ENCODE measurements at places on chromosomes 1 and 21.

GRCh38 chr1:1911350-1912041 is 3.6 kb upstream of the CALML6 start:
- no peak for DNase-seq

DNA sequence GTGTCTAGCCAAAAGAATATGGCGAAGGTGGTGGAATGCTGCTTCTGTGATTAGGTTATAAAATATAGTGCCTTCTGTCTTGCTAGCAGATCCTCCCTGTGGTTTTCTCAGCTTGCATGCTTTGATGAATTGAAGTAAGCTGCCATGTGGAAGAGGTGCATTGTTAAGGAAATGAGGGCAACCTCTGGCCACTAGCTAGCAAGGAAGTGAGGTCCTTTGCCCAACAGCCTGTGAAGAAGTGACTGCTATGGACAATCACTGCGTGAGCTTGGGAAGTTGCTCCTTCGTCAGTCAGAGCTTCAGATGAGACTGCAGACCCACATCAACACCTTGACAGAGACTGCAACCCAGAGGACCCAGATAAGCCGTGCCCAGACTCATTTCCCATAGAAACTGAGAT is 109.4 kb downstream of the GIPC2 start:
- DNase-seq: no peak

DNA sequence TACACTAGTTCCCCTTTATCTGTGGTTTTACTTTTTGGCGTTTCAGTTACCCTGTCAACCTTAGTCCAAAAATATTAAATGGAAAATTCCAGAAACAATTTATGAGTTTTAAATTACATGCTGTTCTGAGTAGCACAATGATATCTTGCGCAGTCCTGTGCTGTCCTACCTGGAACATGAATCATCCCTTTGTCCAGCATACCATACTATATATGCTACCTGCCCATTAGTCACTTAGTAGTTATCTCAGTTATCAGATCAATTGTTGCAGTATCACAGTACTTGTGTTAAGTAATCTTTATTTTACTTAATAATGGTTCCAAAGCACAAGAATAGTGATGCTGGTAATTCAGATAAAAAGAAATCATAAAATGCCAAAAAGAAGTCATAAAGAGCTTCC is 52.7 kb downstream of the AGBL4 start:
- no peak for DNase-seq

DNA sequence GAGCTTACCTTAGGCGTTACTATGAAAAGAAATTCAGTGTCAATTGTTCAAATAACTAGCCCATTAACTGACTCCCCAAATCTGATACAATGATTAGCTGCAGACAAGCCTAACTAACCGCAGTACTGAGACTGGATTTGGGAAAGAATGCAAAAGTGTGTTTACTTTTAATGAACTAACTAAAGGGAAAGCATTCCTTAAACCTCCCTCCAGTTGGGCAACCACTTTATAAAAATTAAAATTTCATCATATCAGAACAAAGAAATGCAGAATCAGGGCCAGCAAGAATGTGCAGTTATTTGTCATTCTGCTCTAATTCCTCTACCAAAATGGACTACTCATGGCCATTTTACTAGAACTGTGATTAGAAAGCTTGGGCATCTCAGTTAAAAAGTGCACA is 11.7 kb upstream of the NR5A2 start:
- DNase-seq: no peak

DNA sequence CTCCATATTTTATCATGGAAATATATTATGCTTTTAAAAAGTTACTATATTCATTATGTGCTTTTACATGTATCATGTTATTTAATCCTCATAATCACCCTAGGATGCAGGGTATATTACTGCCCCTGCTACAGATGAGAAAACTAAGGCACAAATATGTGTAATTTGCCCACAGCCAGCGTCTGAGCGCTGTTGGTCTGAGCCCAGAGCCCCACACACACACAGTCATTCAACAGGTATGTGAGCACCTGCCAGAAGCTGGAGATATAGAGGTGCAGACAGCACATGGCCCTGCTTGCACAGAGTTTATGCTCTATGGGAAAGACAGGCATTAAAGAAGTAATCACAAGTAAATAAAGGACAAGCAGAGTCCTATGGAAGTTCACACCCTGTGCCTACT is 49.8 kb upstream of the SEC16B start:
- DNase-seq: no peak

DNA sequence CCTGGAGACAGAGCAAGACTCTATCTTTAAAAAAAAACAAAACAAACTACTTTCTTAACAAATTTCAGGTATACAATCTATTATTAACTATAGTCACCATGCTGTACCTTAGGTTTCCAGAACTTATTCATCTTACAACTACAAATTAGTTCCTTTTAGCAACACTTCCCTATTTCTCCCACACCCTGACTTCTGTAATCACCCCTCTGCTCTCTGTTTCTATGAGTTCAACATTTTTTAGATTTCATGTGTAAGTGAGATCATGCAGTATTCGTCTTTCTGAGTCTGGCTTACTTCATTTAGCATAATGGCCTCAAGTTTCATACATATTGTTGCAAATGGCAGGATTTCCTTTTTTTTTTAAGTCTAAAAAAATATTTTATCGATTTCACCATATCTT is 77.9 kb upstream of the LPGAT1 start:
- DNase-seq: no peak

DNA sequence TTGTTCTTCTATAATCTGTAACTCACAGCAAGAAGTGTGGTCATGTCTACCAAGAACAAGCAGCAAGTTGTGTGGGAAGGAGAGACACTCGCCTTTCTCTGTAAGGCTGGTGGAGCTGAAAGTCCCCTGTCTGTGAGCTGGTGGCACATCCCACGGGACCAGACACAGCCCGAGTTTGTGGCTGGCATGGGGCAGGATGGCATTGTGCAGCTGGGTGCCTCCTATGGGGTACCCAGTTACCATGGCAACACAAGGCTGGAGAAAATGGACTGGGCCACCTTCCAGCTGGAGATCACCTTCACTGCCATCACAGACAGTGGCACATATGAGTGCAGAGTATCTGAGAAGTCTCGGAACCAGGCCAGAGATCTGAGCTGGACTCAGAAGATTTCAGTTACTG is 15.5 kb downstream of the CD101 start:
- DNase-seq: no peak

GRCh38 chr1:101302831-101303511 is 66.2 kb downstream of the S1PR1 start:
- DNase-seq: no peak

- no peak for DNase-seq
Observed at GRCh38 chr21:33754481-33754880, 112.2 kb downstream of the ITSN1 start.

- no peak for DNase-seq
Observed at GRCh38 chr1:44151332-44151731, 9.9 kb upstream of the KLF18 start.

DNA sequence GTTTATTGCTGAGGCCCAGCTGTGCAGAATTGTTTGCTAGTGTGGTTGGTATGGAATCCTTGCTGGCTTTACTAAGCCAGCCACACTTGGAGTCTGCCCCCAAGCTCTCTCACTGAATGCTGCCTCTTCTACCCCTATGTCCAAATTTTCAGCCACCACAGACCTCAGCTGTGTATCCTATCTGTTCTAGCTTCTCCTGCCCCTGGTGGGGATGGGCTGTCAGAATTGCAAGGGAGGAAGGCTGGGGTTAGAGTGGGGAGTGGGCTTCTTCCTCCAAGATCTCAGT is 4.4 kb downstream of the NHLH1 start:
- no peak for DNase-seq

- DNase-seq: no peak
Observed at GRCh38 chr1:226571893-226572292, 23.3 kb downstream of the STUM start.

- no peak for DNase-seq
Observed at GRCh38 chr1:54310439-54311328, 95.5 kb downstream of the SSBP3 start.

DNA sequence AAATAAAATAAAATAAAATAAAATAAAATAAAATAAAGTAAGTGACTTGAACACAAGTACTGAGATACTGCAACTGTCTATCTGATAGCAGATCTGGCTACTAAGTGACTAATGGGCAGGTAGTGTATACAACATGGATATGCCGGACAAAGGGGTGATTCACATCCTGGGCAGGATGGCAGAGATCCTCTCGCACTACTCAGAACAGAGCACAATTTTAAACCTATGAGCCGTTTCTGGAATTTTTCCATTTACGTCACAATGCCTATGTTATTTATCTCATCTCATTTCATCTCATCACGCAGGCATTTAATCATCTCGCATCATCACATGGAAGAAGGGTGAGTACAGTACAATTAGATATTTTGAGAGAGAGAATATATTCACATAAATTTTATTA is 233.3 kb upstream of the COA6 start:
- DNase-seq: no peak

DNA sequence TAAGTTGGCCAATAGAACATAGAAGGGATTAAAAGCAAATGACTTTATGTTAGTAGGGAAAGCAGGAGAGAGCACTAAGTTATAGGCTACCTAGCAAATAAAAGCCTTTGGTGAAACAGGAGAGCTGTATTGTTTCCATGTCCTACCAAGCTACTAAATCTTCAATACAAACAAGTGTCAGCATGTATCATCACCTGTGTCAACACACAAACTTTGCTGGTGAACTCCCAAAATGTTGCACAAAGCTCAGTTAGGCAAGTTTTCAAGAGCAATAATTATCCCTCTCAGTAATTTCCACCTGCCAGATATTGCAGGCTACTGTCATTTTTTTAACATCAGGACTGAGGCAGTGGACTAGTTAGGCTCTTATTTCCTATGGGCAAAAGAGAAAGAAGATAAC is 77.7 kb upstream of the ADAM30 start:
- DNase-seq: no peak

- DNase-seq: peak; percentile 85
Observed at GRCh38 chr21:45820171-45821091, 161.1 kb upstream of the COL6A1 start.

DNA sequence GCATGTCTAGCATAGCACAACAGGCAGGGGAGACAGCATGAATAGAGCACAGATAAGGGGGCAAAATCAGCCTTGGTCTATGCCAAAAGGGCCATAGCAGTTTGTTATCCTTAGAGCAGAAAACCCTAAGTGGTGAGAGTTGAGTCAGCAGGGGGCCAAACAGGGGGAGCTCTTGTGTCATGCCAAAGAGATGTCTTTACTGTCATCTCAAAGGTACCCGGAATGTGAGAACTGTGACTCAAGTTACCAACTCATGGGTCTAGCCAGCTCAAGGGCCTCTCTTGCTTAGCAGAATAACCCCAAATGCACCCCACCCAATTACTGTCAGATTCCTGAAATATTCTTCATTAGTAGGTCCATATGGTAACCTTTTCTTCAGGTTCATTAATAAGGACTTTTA is 45.9 kb upstream of the NRDC start:
- no peak for DNase-seq

DNA sequence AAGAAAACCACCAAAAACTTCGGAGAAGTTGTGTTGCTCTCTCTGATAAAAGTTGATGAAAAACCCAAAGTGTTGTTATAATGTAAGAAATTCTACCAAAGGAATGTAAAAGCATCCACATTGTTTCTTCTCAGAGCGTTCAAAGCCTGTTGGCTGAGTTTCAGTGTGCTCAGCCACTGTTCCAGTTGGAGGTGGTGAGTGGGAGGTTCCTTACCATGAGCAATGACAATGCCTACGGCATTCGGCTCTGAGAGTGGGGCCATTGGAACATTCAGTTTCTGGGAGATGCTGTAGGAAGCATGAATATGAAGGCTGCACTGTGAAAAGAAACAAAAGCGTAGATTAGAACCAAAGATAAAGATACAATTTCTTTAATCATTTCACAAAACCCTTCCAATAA is 20.5 kb upstream of the MYBPHL start:
- DNase-seq: no peak

DNA sequence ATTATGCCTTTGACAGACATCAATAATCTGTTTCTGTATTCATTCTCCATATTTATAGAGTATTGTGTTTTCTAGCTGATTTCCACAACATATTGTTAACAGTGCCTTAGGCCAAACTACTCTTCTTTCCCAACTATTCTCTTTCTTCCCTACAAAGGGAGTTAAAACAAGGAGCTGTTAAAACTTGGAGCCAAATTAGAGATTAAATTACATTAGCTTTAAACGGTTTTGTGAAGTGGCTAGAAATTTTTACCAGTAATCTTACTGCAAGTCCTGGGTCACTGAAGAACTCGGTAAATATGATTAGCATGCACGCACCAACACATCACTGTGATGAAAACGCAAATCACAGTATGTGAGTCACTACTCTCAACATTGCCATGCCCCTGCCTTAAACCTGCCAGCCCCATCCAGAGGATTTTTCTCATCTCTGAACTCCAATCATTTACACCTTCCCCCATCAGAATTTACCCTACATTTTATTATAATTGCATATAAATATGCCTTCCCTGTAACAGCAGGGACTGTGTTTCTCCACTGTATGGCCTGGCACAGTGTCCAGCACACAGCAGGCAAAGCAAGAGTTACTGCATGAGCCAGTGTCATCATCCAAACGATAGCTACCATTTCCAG is 1.5 kb upstream of the PRDX6 start:
- no peak for DNase-seq

GRCh38 chr1:4690951-4691675 is 36.7 kb downstream of the AJAP1 start:
- no peak for DNase-seq

- DNase-seq: no peak
Observed at GRCh38 chr1:239719642-239720258, 333.4 kb downstream of the CHRM3 start.

DNA sequence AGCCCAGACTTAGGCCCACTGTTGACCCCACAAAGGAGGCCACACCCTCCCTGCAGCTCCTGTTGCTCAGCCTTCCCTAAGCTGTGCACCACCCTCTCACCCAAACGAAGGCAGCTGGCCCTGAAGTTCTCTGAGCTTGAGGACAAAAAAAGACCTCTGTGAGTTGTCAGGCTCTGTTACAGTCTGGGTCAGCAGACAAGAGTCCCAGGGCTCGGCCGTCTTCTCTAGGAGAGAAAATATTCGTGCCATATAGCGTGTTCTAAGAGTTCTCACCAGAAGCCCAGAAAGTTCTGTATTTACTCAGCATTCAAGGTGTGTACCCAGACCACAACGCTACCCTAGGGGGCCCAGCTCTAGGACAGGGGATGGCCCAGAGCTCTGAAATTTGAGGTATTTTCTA is 25.5 kb upstream of the LYST start:
- no peak for DNase-seq

- DNase-seq: no peak
Observed at GRCh38 chr1:100485855-100486258, 52.1 kb upstream of the GPR88 start.

DNA sequence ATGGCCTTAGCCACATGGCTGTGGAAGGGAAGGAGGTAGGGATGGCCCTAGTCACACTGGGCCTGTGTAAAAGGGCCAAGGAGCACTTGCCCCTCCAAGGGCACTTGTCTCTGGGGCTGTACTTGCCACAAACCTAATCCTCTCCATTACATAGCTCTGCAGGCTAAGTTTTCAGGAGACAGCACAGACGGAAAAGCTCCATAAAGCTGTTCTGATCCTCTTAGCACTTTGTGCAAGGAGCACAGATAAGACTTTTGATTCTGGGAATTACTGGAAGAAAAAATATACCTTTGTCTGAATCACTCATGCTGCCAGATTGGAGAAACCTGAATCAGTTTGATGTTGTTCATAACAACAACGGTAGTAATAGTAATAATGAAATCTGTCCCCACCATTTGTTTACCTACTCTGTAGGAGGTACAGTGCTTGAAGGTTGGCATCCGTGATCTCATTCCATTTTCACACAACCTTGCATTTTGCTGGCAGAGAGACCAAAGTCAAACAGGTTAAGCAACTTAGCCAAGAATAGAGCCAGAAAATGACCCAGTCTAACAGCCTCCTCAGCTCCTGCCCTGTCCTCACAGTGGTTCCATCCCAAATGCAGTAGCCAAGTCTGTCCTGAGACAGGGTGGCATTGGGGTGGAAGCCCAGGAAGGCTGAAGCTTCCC is 207.1 kb downstream of the ROR1 start:
- DNase-seq: no peak

Measured in GM18507 (cell line).